ENCODE measurements at places on chromosomes 12 and 14. TPM values are rescaled to one million over a fixed set of nuclear protein-coding genes. Genes with fewer than 3 reads are reported as not detected.

Gene CLMN
- 0.75 TPM for total RNA-seq

Gene APOF
- total RNA-seq: not detected

Gene SERPINA5
- total RNA-seq: not detected

DNA sequence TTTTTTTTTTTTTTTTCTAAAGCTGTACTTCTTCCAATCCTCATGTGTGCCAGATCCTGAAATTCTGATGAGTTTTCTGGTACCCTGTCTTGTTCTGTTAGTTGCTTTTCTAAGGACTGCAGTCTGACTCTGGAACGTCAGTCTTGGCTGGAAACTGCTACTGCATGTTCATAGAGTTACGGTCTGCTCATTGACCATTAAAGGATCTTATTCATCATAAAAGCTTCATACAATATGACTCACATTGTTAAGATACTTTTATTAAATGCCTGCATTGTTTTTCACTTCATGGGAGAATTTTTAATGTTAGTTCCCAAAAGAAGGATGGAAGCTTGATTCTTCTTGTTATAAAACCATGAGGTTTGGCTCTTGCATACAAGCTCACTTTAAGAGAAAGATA lies 233.6 kb downstream of the SYT10 start:
- H3K27ac ChIP-seq: no peak overlapping the region
- H3K4me3 ChIP-seq: no peak overlapping the region
- no peaks in the 10 kb centered on the region for H3K27me3 ChIP-seq
- no peaks in the 10 kb centered on the region for H3K4me1 ChIP-seq

Gene NEUROD4
- total RNA-seq: not detected

GRCh38 chr12:3768911-3769447 lies 16.1 kb upstream of the CRACR2A start:
- no peaks in the 10 kb centered on the region for H3K27me3 ChIP-seq
- H3K27ac ChIP-seq: no peak overlapping the region
- H3K36me3 ChIP-seq: no peaks in the 10 kb centered on the region
- no peak overlapping the region for H3K4me3 ChIP-seq
- DNase-seq: no peak

DNA sequence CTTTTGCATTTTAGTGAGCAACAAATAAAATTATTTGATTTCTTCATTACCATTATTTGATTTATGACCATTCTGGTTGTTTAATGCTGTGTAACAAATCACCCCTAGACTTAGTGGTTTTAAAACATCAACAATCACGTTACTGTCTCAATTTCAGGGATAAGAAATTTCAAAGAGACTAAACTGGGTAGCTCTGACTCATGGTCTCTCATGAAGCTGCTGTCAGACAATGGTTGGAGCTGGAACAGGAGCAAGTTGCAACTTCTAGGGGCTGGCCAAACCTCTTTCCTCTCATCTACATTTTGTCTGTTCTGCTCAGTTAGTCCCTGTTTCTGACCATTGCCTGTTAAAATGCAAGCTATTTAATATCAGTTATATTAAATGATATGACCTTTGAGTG lies 517.0 kb downstream of the KCNH5 start:
- no peak overlapping the region for H3K27ac ChIP-seq
- no peak overlapping the region for H3K4me3 ChIP-seq
- DNase-seq: no peak

DNA sequence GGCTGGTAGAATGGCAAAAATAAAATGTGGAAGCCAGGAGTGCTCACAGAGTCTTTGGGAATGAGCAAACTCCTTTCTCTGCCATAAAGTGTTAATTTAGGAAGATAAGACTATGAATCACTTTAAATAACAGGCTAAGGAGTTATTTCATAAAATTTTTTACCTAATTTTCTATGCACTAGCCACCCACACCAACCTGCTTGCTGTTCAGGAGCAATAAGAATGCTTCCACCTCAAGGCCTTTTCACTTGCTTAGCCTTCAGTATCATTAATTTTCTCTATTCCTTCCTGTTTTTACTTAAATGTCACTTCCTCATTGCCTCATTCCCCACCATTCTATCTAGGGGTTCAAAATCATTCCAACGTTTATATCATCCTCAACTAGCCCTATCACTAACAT lies 326.8 kb downstream of the CCER1 start:
- no peak for DNase-seq
- H3K36me3 ChIP-seq: no peaks in the 10 kb centered on the region
- H3K27me3 ChIP-seq: no peaks in the 10 kb centered on the region
- no peak overlapping the region for H3K4me3 ChIP-seq
- H3K4me1 ChIP-seq: no peaks in the 10 kb centered on the region
- no peak overlapping the region for H3K27ac ChIP-seq

GRCh38 chr12:121590476-121591143 lies 9.8 kb upstream of the KDM2B start:
- DNase-seq: peak; percentile 79
- H3K36me3 ChIP-seq: peaks cover 2% of the 10 kb centered on the region
- H3K27ac ChIP-seq: peak overlapping the region; percentile 98
- H3K27me3 ChIP-seq: no peaks in the 10 kb centered on the region
- peaks cover 32% of the 10 kb centered on the region for H3K4me1 ChIP-seq

- no peak overlapping the region for H3K27ac ChIP-seq
- no peaks in the 10 kb centered on the region for H3K36me3 ChIP-seq
- H3K4me1 ChIP-seq: no peaks in the 10 kb centered on the region
Measured at GRCh38 chr12:38053655-38054464, 262.7 kb upstream of the ALG10B start.

- DNase-seq: no peak
- no peak overlapping the region for H3K27ac ChIP-seq
- peaks cover 6% of the 10 kb centered on the region for H3K27me3 ChIP-seq
Measured at GRCh38 chr12:69324797-69325466, 23.2 kb upstream of the LYZ start.

DNA sequence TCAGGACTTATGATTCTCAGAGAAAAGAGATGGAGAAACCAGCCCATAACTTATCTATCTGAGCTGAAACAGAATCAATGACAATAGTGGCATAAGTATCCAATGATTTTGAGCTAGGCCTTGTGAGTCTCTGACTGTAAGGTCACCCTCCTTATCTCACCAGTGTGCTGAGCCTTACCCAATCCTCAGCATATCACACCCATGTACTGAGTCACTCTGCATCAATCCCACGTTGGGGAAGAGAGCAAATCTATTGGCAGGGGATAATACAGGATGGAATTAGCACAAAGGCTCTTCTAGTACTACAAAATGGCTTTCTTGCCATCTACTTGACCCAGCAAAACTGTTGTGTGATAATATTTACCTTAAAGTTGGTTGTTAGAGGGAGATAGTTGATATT lies 997.8 kb downstream of the NRXN3 start:
- H3K36me3 ChIP-seq: no peaks in the 10 kb centered on the region
- H3K27ac ChIP-seq: no peak overlapping the region
- H3K27me3 ChIP-seq: no peaks in the 10 kb centered on the region

- H3K4me1 ChIP-seq: no peaks in the 10 kb centered on the region
- H3K4me3 ChIP-seq: no peak overlapping the region
- no peak overlapping the region for H3K27ac ChIP-seq
- peaks cover 20% of the 10 kb centered on the region for H3K27me3 ChIP-seq
Measured at GRCh38 chr12:54657105-54657607, 9.0 kb upstream of the DCD start.

Gene ANKRD9
- 9.3 TPM for total RNA-seq
